Mesothelial cell of epicardium (in vitro differentiated cells): ENCODE measurements at places on chromosomes 4 and X.

DNA sequence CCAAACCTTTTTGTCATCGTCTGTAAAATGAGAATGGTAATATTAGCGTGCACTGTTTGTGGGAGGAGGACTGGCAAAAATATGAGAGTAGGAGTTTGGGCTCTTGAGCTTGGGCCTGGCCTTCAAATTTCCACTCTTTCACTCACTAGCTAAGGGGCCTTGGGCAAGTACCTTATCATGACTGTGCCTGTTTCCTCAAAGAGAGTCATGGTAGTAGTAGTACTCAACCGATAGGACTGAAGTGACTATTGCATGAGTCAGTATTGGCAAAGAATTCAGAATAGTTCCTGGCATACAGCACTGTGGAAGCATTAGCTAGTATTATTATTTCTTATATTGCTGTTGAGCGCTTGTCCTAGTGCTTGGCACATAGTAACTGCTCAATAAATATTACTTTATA is 16.0 kb upstream of the RBM3 start:
- H3K36me3 ChIP-seq: peaks cover 23% of the 10 kb centered on the region
- H3K27ac ChIP-seq: no peak overlapping the region
- H3K27me3 ChIP-seq: no peaks in the 10 kb centered on the region

DNA sequence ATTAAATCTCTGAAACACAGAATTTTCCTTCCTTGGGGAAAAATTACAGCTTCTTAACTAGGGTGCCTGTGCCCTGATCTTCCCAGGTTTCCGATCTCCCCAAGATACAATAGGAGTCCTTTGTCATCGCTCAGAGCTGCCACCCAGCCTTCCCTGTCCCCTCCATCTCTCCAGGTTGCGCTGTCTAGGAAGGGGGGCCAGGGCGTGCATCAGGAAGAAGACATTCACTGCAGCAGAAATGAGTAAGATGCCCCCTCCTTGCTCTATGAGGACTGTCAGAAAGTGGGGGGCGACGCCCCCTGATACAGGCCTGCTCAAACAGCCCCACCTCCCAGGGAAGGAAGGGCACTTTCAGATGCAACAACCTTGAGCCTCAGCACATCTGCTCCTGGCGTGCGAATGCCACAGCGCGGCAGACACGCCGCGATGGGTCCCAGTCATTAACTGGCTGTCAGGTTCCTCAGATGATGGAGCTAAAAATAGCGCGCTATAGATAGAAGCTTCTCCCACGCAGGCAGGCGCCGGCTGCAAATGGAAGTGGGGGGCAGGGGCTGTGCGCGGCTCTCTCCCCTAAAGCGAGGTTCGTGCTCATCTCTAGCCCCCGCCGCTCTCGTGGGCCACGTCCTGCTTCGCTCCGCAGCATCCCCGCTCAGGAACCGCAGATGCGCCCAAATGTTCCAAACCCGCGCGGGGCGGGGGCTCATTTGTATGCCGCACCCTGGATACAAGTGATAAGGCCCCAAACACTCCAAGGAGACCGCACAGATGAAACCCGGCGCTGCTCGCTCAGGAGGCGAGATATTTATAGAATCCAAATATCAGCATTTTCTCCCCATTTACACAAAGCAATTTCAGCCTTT is 57.6 kb upstream of the LGI2 start:
- no peak overlapping the region for H3K4me3 ChIP-seq
- H3K36me3 ChIP-seq: no peaks in the 10 kb centered on the region
- no peak for DNase-seq

GRCh38 chr4:23269566-23269965 is 576.8 kb downstream of the GBA3 start:
- H3K27ac ChIP-seq: no peak overlapping the region
- no peaks in the 10 kb centered on the region for H3K4me1 ChIP-seq
- DNase-seq: no peak
- no peak overlapping the region for H3K4me3 ChIP-seq

- no peaks in the 10 kb centered on the region for H3K36me3 ChIP-seq
- H3K27ac ChIP-seq: no peak overlapping the region
- no peaks in the 10 kb centered on the region for H3K27me3 ChIP-seq
Observed at GRCh38 chrX:42189576-42189975, 266.2 kb upstream of the CASK start.

DNA sequence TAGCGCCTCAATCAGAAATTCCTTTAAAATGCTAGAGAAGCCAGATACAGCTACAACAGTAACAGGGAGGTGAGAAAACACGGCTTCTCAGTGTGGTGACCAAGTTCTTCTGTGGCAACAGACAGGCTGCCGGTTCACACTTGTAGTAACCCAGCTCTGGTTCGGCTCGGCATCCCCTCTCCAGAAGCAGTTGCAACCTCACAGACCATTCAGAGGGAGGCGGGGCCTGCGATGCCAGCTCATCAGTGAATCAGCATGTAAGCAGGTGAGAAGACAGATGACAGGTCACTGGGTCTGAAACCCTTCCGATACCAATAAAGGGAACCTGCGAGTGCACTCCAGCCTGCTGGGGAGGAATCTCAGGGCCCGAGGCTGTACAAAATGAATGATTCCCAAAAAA is 251.0 kb downstream of the KCNIP4 start:
- no peaks in the 10 kb centered on the region for H3K36me3 ChIP-seq
- peak overlapping the region; percentile 77 for H3K27ac ChIP-seq
- peak overlapping the region; percentile 56 for H3K4me3 ChIP-seq
- peaks cover 35% of the 10 kb centered on the region for H3K4me1 ChIP-seq

DNA sequence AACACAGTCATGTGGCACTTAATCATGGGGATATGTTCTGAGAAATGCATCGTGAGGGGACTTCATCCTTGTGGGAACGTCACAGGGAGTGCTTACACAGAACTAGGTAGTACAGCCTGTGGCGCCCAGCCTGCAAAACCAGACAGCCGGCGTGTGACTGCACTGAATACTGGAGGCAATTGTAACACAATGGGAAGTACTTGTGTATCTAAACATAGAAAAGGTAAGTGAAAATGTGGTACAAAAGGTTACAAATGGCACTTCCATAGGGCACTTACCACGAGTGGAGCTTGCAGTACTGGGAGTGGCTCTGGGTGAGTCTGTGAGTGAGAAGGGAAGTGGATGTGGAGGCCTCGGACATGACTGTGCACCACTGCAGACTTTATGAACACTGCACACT is 5.2 kb downstream of the TLR3 start:
- no peak overlapping the region for H3K4me3 ChIP-seq
- no peak for DNase-seq
- no peaks in the 10 kb centered on the region for H3K27me3 ChIP-seq
- peaks cover 28% of the 10 kb centered on the region for H3K4me1 ChIP-seq

- no peak for DNase-seq
- H3K27ac ChIP-seq: no peak overlapping the region
- no peaks in the 10 kb centered on the region for H3K27me3 ChIP-seq
- no peak overlapping the region for H3K4me3 ChIP-seq
- H3K36me3 ChIP-seq: no peaks in the 10 kb centered on the region
Observed at GRCh38 chr4:177967328-177967727, 525.1 kb upstream of the AGA start.

- peaks cover 8% of the 10 kb centered on the region for H3K36me3 ChIP-seq
- no peak overlapping the region for H3K27ac ChIP-seq
- peaks cover 12% of the 10 kb centered on the region for H3K4me1 ChIP-seq
- no peak for DNase-seq
- no peak overlapping the region for H3K4me3 ChIP-seq
- no peaks in the 10 kb centered on the region for H3K27me3 ChIP-seq
Observed at GRCh38 chr4:74197080-74197479, 39.2 kb downstream of the MTHFD2L start.

DNA sequence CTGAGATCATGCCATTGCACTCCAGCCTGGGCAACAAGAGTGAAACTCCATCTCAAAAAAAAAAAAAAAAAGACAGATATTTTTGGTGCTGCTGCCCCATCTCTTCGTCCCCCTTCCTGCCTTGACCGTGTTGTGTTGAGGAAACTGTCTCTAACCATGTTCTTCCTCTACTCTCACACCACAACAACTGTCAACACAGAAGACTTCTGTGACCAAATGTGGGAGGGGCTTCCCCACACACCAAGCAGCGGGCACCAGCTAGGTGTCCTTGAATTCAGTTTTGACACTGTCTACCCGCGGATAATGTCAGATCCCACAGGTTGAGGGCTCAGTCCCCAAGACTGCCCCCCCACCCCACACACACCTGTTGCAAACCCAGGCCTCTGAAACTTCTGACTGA is 104.7 kb upstream of the BCOR start:
- no peak overlapping the region for H3K4me3 ChIP-seq
- no peak overlapping the region for H3K27ac ChIP-seq
- no peaks in the 10 kb centered on the region for H3K36me3 ChIP-seq

DNA sequence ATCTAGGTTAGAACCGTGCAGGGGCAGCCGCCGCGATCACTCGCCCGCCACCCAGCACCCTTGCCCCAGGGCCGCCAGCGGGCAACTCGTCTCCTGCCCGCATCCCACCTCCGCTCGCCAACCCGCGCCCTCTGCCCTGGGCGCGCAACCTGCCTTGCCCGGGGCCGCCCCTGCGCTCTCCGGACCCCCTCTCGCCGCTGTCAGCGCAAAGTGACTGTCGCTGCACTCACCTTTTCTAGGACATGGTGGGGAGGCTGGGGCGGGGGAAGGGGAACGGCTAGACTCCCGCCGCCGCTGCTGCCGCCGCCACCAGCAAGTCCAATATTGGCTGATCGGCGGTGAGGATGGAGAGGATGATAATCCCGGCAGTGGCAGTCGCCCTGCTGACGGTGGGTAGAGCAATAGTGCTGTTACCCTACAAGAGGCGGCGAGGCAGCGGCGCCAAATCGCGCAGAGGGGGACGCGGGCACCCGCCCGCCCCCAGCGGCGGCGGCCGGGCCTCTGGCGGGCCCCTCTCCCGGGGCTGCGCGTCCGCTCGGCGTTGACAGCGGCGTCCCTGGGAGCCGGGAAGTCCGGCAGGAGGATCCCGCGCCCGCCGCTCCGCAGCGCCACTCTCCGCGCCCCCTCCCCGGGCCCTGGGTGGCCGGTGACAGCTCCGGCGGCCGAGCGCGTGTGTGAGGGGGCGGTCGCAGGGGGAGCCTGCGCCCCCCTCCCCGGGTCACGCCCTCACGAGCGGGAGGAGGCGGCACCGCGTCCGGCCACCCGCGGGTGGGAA is 2.3 kb upstream of the NR3C2 start:
- H3K27me3 ChIP-seq: peaks cover 85% of the 10 kb centered on the region
- H3K4me1 ChIP-seq: peaks cover 22% of the 10 kb centered on the region
- no peak overlapping the region for H3K27ac ChIP-seq
- peak overlapping the region; percentile 97 for H3K4me3 ChIP-seq
- H3K36me3 ChIP-seq: no peaks in the 10 kb centered on the region
- DNase-seq: no peak

DNA sequence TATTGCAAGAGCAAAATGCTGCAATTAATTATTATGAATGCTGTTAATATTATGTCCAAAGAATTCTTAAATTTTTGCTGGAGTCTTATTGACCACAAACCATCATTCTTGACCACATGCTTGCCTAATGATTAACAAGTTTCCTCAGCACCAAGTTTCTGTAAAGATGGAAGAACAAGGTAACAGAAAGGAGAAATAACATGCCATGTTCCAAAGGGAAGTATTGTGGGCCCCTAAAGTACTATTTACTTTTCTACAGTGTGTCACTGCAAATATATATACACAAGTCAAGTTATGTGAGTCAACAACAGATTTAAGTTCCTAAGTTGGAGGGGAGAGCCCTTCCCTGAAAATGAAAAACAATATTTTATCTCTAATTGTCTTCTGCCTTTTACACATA is 20.6 kb downstream of the FAM47E start:
- DNase-seq: no peak
- no peaks in the 10 kb centered on the region for H3K4me1 ChIP-seq
- H3K4me3 ChIP-seq: no peak overlapping the region
- peaks cover 2% of the 10 kb centered on the region for H3K27me3 ChIP-seq

GRCh38 chrX:118254611-118255010 is 91.3 kb upstream of the WDR44 start:
- no peak overlapping the region for H3K27ac ChIP-seq
- peaks cover 6% of the 10 kb centered on the region for H3K4me1 ChIP-seq
- H3K4me3 ChIP-seq: no peak overlapping the region
- DNase-seq: peak; percentile 71

DNA sequence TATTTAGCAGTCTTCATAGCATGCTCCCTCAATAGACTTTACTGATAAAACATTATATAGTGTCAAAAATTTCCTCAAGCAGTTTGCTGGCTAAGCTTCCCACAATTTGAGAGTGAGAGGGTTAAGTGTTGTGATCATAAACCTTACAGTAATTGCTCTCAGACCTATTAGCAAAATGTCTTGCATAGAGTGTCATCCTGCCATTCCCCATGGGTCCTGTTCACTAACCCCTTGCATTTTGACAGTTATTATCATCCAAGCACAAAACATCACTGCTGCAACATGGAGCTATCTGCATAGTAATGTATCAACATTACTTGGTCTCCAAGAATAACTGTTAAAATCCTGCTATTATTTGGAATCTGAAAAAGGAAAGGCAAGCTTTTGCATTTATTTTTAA is 196.1 kb upstream of the GK2 start:
- no peaks in the 10 kb centered on the region for H3K4me1 ChIP-seq
- no peaks in the 10 kb centered on the region for H3K27me3 ChIP-seq
- no peak overlapping the region for H3K27ac ChIP-seq
- no peak for DNase-seq
- H3K4me3 ChIP-seq: no peak overlapping the region

DNA sequence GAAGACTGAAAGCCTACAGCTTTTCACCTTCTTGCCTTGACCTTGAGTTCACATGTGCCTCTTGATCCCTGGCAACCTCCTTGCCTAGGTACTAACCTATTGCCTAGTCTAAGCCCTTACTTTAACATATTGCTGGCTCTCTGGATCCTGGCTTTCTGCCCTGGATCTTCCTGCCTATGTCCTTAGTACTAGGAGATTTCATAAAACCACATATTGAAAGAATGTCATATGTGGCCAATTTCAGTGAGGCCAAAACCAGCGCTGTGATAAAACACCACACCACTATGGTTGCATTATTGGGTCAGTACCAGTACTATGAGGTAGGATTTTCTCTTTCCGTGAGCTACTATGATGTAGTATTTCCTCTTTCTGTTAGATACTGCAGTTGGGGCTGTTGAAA is 80.4 kb downstream of the CT47B1 start:
- H3K4me3 ChIP-seq: no peak overlapping the region
- no peak overlapping the region for H3K27ac ChIP-seq
- H3K36me3 ChIP-seq: no peaks in the 10 kb centered on the region
- peaks cover 4% of the 10 kb centered on the region for H3K4me1 ChIP-seq

GRCh38 chr4:105843941-105844340 is 51.3 kb upstream of the NPNT start:
- no peak overlapping the region for H3K4me3 ChIP-seq
- H3K4me1 ChIP-seq: peaks cover 13% of the 10 kb centered on the region
- H3K36me3 ChIP-seq: peaks cover 3% of the 10 kb centered on the region
- no peak for DNase-seq
- peak overlapping the region; percentile 48 for H3K27ac ChIP-seq

GRCh38 chrX:41526925-41527324 is 79.8 kb downstream of the NYX start:
- no peak overlapping the region for H3K4me3 ChIP-seq
- no peak for DNase-seq
- H3K27me3 ChIP-seq: no peaks in the 10 kb centered on the region
- H3K4me1 ChIP-seq: no peaks in the 10 kb centered on the region

- no peaks in the 10 kb centered on the region for H3K27me3 ChIP-seq
- H3K4me3 ChIP-seq: no peak overlapping the region
- DNase-seq: no peak
- H3K4me1 ChIP-seq: no peaks in the 10 kb centered on the region
- H3K36me3 ChIP-seq: peaks cover 6% of the 10 kb centered on the region
- H3K27ac ChIP-seq: no peak overlapping the region
Observed at GRCh38 chr4:175411251-175411650, 400.8 kb downstream of the GPM6A start.
